Breast epithelium (tissue), 4 donors: ENCODE measurements at places on chromosomes 1 and 21. TPM values are rescaled to one million over a fixed set of nuclear protein-coding genes. Genes with fewer than 3 reads are reported as not detected.

Gene CFAP74
- total RNA-seq, result 0.98 TPM

Gene CLDN17
- total RNA-seq, result not detected

Gene NPHS2
- not detected for total RNA-seq

Gene IPP
- total RNA-seq, result 15.4 TPM

Gene C8B
- not detected for total RNA-seq

Gene DNASE2B
- total RNA-seq, result not detected

Gene BCAN
- total RNA-seq, result 0.44 TPM

Gene FMO2
- total RNA-seq, result 141 TPM

Gene SLC41A1
- total RNA-seq, result 13.9 TPM

DNA sequence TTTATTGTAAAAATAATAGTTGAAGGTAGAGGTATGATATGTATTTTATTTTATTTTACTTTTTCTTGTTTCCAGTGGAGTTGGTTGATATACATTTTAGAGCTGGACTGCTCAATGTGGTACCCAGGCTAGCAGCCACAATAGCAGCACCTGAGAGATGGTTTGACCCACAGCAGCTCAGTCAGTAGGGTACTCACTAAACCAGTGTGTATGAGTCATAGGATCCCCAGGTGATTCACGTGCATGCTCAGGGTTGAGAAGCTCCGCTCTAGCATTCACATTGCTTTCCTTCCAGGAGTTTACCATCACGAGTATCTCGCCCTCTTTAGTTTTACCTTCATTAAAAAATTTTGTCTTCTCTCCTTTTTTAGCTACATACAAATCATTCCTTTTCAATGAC, 96.0 kb upstream of the PAXBP1 start:
- H3K4me1 ChIP-seq, result no peaks in the 10 kb centered on the region
- H3K27ac ChIP-seq, result no peak overlapping the region
- H3K36me3 ChIP-seq, result no peaks in the 10 kb centered on the region

- H3K4me1 ChIP-seq, result no peaks in the 10 kb centered on the region
- no peak overlapping the region for H3K27ac ChIP-seq
- DNase-seq, result peak; percentile 58
- no peaks in the 10 kb centered on the region for H3K27me3 ChIP-seq
- H3K36me3 ChIP-seq, result no peaks in the 10 kb centered on the region
- no peak overlapping the region for H3K4me3 ChIP-seq
These were observed 19.9 kb downstream of the CRYAA start for GRCh38 chr21:43188592-43189210.

DNA sequence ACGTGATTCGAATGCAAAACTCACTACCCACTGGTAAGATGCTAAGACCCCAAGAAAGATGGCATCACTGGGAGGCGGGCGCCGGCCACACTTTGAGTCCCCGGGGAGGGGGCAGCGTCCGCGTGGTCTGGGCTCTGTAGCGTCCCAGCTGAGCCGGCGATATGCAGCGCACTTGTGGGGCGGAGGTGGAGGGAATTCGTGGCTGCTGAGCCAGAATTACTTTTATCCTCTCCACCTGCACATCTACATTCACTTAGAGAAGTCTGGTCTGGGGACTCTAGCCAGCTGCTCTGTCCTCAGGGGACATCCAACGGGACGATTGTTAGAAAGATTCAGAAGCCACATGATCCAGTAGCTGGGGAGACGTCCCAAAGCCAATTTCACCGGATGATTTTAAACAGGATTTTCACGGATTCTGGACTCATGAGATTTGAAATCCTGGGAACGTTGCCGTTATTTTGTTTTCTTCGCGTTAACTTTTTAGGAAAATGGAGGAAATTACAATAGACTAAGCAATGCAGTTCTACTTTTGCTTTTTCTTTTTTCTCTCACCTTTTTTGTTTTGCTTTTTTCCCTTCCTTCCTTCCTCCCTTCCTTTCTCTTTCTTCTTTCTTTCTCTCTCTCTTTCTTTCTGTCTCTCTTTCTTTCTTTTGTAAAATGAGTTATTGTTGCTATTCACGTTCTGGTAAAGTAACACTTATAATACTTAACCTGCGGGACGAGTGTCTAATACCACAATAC, 1.3 kb downstream of the JAM2 start:
- H3K4me1 ChIP-seq, result no peaks in the 10 kb centered on the region
- H3K36me3 ChIP-seq, result no peaks in the 10 kb centered on the region
- H3K4me3 ChIP-seq, result peak overlapping the region; percentile 81
- H3K27me3 ChIP-seq, result peaks cover 9% of the 10 kb centered on the region
- DNase-seq, result no peak

- peak overlapping the region; percentile 43 for H3K27ac ChIP-seq
- H3K4me3 ChIP-seq, result no peak overlapping the region
- no peak for DNase-seq
- no peaks in the 10 kb centered on the region for H3K4me1 ChIP-seq
- H3K36me3 ChIP-seq, result no peaks in the 10 kb centered on the region
- no peaks in the 10 kb centered on the region for H3K27me3 ChIP-seq
These were observed 13.4 kb downstream of the OSCP1 start for GRCh38 chr1:36436821-36437220.

- no peaks in the 10 kb centered on the region for H3K4me1 ChIP-seq
- H3K27ac ChIP-seq, result no peak overlapping the region
- no peak for DNase-seq
- H3K36me3 ChIP-seq, result no peaks in the 10 kb centered on the region
- no peaks in the 10 kb centered on the region for H3K27me3 ChIP-seq
- H3K4me3 ChIP-seq, result no peak overlapping the region
These were observed 95.9 kb downstream of the HHIPL2 start for GRCh38 chr1:222452031-222452430.

GRCh38 chr1:93813076-93813475, 65.9 kb downstream of the DNTTIP2 start:
- no peaks in the 10 kb centered on the region for H3K36me3 ChIP-seq
- H3K4me3 ChIP-seq, result no peak overlapping the region
- H3K27me3 ChIP-seq, result no peaks in the 10 kb centered on the region
- H3K27ac ChIP-seq, result no peak overlapping the region
- no peaks in the 10 kb centered on the region for H3K4me1 ChIP-seq

DNA sequence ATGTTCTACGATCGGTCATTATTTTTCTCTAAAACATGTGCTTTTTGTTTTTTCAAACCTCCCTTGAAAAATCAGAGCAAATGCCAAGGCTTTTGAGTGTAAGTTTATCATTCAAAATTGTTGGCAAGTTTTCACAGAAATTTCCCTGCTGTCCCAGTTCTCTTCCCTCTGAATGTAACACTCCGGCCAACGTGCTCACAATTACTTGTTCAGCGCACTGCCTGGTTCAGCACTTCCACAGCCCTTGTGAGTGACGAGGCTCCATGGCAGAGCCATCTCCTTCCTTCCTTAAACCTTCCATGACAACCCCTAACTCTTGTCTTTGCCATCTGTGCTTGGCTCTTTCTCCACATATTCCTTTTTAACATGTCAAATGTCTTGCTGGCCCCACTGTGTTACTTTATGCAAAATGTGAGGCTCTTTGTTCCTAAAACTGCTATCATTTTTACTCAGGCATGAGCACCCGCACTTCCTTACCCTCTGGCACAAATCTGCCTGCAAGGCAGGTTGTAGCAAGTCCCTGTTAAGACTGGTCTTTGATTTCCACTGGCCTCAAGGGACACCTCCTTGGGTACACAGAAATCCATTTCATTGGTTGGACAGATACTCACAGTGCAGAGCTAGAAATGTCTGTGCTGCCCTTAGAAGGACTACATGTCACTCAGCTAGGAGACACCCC, 142.8 kb downstream of the HUNK start:
- H3K27ac ChIP-seq, result no peak overlapping the region
- DNase-seq, result no peak
- no peaks in the 10 kb centered on the region for H3K36me3 ChIP-seq
- no peaks in the 10 kb centered on the region for H3K27me3 ChIP-seq

- H3K4me1 ChIP-seq, result no peaks in the 10 kb centered on the region
- H3K4me3 ChIP-seq, result no peak overlapping the region
- H3K27me3 ChIP-seq, result no peaks in the 10 kb centered on the region
- no peaks in the 10 kb centered on the region for H3K36me3 ChIP-seq
These were observed 13.8 kb upstream of the NASP start for GRCh38 chr1:45569962-45570581.

- H3K27me3 ChIP-seq, result no peaks in the 10 kb centered on the region
- H3K27ac ChIP-seq, result no peak overlapping the region
- H3K4me3 ChIP-seq, result no peak overlapping the region
- H3K36me3 ChIP-seq, result no peaks in the 10 kb centered on the region
These were observed 17.1 kb upstream of the PRRC2C start for GRCh38 chr1:171468120-171468750.

- H3K27me3 ChIP-seq, result no peaks in the 10 kb centered on the region
- H3K4me1 ChIP-seq, result no peaks in the 10 kb centered on the region
- no peak for DNase-seq
- no peaks in the 10 kb centered on the region for H3K36me3 ChIP-seq
These were observed 8.0 kb downstream of the RGL1 start for GRCh38 chr1:183812686-183813569.

GRCh38 chr1:31579374-31579773, 3.1 kb downstream of the TINAGL1 start:
- peaks cover 10% of the 10 kb centered on the region for H3K4me1 ChIP-seq
- H3K36me3 ChIP-seq, result no peaks in the 10 kb centered on the region

DNA sequence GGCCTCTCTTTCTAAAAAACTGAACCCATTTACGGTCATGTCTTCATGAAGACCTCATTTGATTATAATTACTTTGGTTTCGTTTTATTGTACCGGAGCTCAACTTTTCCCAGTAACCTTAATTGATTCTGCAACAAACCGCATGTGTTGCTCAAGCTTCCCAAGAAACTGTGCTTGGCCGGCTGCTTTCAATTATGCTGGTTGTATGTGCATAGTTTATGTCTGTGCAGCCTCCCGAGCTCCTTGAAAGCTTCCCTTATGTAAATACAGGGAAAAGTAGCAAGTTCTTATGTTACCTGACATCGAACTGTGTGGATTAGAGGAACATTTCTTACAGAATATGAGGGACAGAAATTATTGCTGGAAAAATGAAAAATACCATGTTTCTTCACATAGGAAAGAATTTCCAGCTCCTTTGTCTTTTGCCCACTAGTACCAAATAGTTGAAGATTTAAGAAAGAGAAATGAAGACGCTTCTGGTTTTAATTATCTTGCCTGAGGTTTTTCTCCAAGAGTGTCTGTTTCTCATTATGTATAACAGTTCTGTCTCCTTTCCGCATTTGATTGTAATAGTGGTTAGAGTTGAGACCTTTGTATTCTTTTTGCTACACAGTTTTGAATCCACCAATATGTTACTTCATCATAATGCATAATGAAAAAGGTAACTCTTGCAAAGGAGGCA, 2.1 kb downstream of the VCAM1 start:
- DNase-seq, result peak; percentile 25
- peak overlapping the region; percentile 54 for H3K4me3 ChIP-seq
- no peaks in the 10 kb centered on the region for H3K36me3 ChIP-seq
- H3K27ac ChIP-seq, result no peak overlapping the region
- H3K4me1 ChIP-seq, result no peaks in the 10 kb centered on the region
- H3K27me3 ChIP-seq, result no peaks in the 10 kb centered on the region

GRCh38 chr1:208534599-208534897, 290.4 kb upstream of the PLXNA2 start:
- H3K27ac ChIP-seq, result no peak overlapping the region
- H3K4me1 ChIP-seq, result no peaks in the 10 kb centered on the region
- DNase-seq, result no peak
- H3K27me3 ChIP-seq, result no peaks in the 10 kb centered on the region

- H3K27ac ChIP-seq, result no peak within 1 kb of the TSS
- no peaks in the 10 kb centered on the region for H3K36me3 ChIP-seq
- H3K27me3 ChIP-seq, result no peaks in the 10 kb centered on the region
These were observed at the start of gene MCOLN3 for GRCh38 chr1:85048296-85049064. Gene MCOLN3 (minus strand): TSS chr1:85048500. CDS start chr1:85045360, 3,140 bp downstream.

- H3K4me1 ChIP-seq, result no peaks in the 10 kb centered on the region
- H3K36me3 ChIP-seq, result no peaks in the 10 kb centered on the region
- no peak overlapping the region for H3K27ac ChIP-seq
- H3K4me3 ChIP-seq, result no peak overlapping the region
- no peak for DNase-seq
- H3K27me3 ChIP-seq, result no peaks in the 10 kb centered on the region
These were observed 118.8 kb downstream of the NEK7 start for GRCh38 chr1:198275597-198275996.

DNA sequence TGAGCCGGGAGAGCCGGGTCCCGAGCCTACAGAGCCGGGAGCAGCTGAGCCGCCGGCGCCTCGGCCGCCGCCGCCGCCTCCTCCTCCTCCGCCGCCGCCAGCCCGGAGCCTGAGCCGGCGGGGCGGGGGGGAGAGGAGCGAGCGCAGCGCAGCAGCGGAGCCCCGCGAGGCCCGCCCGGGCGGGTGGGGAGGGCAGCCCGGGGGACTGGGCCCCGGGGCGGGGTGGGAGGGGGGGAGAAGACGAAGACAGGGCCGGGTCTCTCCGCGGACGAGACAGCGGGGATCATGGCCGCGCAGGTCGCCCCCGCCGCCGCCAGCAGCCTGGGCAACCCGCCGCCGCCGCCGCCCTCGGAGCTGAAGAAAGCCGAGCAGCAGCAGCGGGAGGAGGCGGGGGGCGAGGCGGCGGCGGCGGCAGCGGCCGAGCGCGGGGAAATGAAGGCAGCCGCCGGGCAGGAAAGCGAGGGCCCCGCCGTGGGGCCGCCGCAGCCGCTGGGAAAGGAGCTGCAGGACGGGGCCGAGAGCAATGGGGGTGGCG, 371 bp downstream of the ARID1A start:
- peak overlapping the region; percentile 99 for H3K27ac ChIP-seq
- peak overlapping the region; percentile 89 for H3K4me3 ChIP-seq
- no peaks in the 10 kb centered on the region for H3K36me3 ChIP-seq
- DNase-seq, result no peak
- H3K4me1 ChIP-seq, result peaks cover 27% of the 10 kb centered on the region

- H3K36me3 ChIP-seq, result no peaks in the 10 kb centered on the region
- H3K4me1 ChIP-seq, result no peaks in the 10 kb centered on the region
- no peak for DNase-seq
- H3K27me3 ChIP-seq, result no peaks in the 10 kb centered on the region
These were observed 120.3 kb upstream of the TMPRSS2 start for GRCh38 chr21:41628256-41628655.

DNA sequence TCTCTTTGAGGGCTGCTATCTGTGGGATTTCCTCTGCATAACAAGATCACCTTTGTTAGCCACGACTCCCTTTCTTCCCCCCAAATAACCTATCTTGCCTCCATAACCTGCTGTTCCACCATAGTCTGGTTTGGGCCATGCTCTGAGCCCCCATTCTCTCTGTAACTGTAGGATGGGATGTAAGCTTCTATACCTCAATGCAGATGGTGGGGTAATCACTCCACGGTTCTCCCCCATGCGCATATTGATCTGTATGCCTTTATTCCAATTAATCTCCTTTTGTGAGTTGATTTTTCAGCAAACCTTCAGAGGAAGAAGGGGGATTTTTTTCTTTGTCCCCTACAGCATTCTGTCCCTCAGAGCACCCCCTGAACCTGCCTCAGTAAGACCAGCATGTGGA, 170.1 kb upstream of the IRF2BP2 start:
- H3K36me3 ChIP-seq, result no peaks in the 10 kb centered on the region
- H3K27me3 ChIP-seq, result peaks cover 38% of the 10 kb centered on the region
- no peak for DNase-seq

DNA sequence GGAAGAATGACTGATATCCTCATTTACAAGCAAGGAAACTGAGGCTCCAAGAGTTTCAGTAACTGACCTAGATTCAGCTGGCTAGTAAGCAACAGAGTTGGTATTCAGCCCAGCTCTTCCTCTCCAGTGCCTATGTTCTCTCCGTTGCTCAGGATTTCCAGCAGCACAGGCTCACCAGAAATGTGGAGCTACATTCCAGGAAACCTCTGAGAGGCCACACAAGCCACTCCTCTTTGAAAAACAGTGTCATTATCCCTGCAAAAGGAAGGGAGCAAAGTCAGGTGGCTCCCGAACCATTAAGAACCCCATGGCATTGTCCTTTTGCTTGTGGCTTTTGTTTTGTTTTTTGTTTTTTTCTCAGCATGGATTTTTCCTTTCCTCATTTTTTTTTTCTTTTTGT, 40.6 kb upstream of the DUSP10 start:
- H3K27ac ChIP-seq, result no peak overlapping the region
- H3K4me3 ChIP-seq, result no peak overlapping the region
- DNase-seq, result no peak
- H3K4me1 ChIP-seq, result no peaks in the 10 kb centered on the region

- H3K4me1 ChIP-seq, result no peaks in the 10 kb centered on the region
- no peak overlapping the region for H3K27ac ChIP-seq
- H3K27me3 ChIP-seq, result no peaks in the 10 kb centered on the region
These were observed 28.7 kb downstream of the NBPF3 start for GRCh38 chr1:21468599-21468998.
